ENCODE measurements at places on chromosomes 16 and 17.

DNA sequence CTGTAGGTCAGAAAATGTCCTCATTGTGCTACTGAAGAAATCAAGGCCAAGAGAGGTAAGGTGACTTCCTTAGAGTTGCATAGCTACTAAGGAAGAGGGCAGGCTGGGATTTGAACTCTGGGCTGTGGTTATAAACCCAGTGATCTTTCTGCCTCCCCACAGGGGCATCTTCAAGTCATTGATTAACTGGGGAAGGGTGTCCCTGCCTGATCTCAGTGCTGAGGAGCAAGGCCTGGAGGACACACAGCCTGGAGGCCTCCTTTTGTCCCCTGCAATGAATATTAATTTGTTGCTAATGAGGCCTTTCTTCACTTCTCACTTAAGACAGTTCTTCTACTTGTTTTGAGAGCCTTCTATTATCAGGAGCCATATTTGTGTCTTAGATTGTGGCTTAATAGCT lies 83.8 kb downstream of the KATNIP start:
- no peak for DNase-seq

- DNase-seq, result peak; percentile 87
Measured at GRCh38 chr17:82204831-82205719, 7.6 kb downstream of the CCDC57 start.

- no peak for DNase-seq
Measured at GRCh38 chr16:17350207-17350606, 120.6 kb downstream of the XYLT1 start.

GRCh38 chr17:77840513-77841165 lies 117.9 kb upstream of the TNRC6C start:
- no peak for DNase-seq

DNA sequence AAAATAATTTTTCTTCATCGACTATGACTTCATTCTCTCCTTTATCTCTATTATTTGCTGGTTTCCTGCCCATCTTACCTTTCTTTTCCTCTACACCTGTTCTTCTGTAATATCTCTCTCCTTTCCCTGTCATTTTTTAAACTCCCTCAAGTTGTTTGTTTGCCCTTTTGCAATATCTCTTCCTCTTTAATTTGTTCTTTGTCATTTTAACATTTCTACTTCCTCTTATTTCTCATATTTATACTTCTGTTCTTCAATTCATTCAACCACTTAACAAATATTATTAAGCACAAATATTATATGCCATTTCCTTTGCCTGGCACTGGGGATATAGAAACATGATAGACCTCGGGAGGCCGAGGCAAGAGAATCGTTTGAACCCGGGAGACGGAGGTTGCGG lies 22.6 kb downstream of the MAP3K3 start:
- no peak for DNase-seq

GRCh38 chr16:81273223-81273950 lies 34.9 kb downstream of the BCO1 start:
- no peak for DNase-seq

DNA sequence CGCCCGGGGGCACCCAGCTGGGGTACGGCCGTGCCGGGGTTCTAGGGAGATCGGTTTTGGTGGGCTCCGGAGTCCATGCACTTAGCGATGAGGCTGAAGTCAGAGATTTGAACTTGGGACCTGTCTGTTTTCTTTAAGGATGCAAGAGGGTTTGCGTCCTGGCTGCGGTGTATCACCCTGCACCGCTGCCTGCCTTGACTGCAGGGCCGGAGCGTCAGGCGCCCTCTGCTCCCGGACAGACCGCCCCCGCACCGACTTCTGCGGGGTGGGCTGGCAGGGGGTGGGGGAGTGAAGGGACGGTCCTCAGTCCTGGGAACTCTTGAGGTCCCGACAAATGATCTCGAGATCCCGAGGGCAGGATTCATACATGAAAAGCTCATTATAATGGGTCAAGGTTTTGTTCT lies 701 bp downstream of the PDP2 start:
- DNase-seq, result no peak

- DNase-seq, result peak; percentile 45
Measured at GRCh38 chr16:88747588-88748301, 37.3 kb downstream of the PIEZO1 start.

DNA sequence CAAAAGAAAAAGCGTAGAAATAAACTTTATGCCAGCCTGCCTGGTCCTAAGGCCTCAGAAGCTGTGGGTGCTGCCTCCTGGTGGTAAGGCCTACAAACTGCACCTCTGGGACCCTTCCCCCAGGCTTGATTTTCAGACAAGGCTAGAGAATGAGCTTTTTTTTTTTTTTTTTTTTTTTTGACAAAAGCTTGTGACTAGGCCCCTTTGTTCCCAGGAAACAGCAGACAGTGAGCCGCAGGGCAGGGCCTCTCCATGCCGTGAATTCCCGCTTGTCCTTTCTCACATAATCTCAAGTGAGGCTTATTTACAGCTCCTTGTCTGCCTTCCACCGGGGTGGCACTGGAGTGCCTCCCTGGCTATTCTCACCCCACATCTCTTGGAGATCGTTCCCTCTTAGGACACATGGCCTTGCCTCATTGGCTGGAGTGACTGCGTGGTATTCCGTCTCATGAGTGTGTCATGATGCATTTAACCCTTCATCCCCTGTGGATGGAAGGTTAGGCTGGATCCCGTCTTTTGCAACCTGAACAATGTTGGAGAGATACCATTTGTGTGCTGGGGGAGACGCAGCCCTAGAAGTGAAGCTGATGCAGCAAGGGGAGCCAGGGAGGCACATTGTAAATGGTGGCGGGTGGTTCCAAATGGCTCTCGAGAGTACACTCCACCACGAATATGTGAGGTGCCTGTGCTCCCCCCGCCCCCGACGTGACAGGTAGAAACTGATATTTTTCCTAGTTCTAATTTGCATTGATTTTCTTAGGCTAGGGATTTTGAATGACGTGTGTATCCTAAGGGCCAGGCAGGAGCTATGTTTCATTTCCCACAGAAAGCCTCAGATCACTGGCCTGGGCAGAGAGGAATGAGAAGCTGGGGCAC lies 49.6 kb downstream of the USP22 start:
- DNase-seq, result peak; percentile 6

DNA sequence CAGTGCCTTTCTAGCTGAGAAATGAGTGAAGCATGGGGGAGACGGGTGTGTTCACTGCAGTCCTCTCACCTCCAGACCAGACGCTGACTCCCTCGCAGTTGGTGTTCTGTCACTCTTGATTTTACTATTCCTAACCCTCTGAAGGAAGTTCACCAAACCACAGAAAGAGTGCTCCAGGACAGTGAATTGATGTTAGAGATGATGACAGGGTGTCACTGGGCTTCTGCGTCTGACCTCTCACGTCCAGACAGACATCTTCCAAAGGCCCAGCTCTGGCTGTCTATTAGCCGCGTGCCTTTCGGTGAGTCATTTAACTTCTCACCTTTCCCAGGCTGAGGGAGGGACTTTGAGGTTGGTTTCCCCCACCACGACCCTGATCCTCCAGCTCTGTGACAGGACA lies 8.2 kb downstream of the CRAMP1 start:
- DNase-seq, result no peak

GRCh38 chr17:40524243-40524965 lies 23.0 kb upstream of the TNS4 start:
- no peak for DNase-seq

GRCh38 chr16:6209355-6209930 lies 1111.8 kb upstream of the EEF2KMT start:
- no peak for DNase-seq

- no peak for DNase-seq
Measured at GRCh38 chr16:83609178-83609577, 198.6 kb upstream of the HSBP1 start.

DNA sequence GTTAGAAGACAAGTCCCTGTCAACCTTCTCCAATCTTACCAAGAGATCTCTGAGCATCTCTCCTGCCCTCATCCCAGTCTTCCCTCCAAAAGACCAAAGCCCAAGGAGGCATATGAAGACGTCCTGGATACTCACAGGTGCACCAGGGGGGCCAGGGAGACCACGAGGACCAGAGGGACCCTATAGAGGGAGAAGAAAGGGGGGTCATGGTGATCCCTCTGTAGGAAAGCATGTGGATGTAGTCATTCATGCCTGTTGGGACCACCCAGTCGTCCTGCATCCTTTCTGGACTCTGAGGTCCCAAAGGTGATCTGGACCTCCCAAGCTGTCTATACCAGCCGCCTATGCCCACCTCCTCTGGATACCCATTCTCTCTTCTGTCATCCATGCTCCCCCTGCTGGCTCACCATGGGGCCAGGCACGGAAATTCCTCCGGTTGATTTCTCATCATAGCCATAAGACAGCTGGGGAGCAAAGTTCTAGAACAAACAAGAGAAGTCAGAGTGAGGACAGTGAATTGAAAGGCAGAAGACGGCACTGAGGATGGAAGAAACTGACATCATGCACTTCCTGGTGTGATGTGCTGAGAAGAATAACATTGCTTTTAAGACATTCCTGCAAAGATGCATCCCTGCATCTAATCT lies 3.3 kb downstream of the COL1A1 start:
- DNase-seq, result peak; percentile 11

GRCh38 chr17:76188213-76189016 lies 47.4 kb upstream of the FOXJ1 start:
- DNase-seq, result no peak

All from DMS153 (cell line).